ENCODE measurements at places on chromosomes 1 and 21.

DNA sequence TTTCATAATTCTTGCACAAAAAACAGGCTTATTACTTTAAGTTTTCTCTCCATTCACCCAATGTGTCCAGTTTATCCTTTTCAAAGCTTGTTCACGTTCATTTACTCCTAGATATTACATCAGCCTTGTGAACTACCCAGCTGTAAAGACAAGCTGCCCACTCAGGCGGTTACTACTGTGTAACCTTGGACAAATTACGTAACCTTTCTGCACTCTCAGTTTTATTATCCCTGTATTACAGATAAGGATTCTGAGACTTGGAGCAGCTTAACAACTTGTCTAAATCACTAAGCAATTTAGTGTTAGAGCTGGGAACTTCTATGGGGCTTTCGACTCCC lies 20.5 kb upstream of the LPAR3 start:
- no peak for DNase-seq

GRCh38 chr1:59520827-59521418 lies 224.0 kb downstream of the FGGY start:
- DNase-seq = no peak

DNA sequence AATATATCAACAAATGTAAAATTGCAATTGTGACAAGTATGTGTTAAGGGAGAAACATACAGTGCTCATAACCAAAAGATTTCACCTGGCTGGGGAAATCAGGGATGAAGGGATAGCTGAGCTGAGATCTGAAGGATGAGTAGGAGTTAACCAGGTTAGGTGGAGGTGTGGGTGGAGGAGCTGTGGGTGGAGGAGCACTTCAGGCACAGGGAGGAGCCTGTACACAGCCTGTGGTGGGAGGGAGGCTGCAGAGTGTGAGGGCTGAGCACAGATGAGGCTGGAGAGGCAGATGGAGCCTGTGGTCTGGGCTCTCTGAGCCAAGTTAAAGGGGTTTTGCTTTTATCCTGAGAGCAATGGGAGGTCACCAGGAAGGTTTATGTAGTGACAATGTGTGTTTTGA lies 111.9 kb downstream of the XCL2 start:
- DNase-seq = no peak

- peak; percentile 60 for DNase-seq
Observed at GRCh38 chr1:186482661-186483255, 21.8 kb upstream of the PDC start.

GRCh38 chr21:27741736-27742135 lies 774.8 kb upstream of the ADAMTS5 start:
- DNase-seq = no peak

DNA sequence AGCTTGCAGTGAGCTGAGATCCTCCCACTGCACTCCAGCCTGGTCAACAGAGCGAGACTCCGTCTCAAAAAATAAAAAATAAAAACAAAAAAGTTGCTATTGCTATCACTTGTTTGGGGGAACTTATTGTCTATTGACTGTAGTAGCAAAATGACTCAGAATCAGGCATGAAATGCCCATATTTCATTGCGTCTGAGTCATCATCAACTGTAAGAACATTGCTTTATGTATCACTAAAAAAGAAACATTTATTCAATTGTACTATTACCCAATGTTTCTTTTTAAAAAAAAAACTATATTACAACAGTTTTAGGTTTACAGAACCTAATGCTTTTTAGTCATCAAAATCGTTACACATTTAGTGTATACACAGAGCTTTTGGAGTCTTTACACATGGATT lies 91.0 kb upstream of the FMN2 start:
- no peak for DNase-seq

DNA sequence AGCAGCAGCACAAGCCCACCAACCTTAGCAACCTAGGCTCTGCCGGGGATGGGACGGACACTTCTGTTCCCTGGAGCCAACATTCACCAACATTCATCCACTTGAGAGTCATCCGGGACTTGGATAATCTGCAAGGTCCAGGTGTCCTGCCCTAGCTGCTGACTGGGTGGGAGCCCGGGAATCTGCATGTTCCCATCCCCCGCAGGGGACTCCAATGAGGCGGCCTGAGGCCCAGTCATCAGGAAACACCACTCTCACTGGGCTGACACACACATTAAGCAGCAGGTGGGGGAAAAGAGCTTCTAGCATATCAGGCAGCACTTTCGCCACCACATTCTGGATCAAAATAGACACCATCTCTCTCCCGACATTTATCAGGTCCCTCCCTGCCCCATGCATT lies 38.4 kb upstream of the CCSAP start:
- DNase-seq = no peak

GRCh38 chr1:228162286-228163006 lies 3.2 kb upstream of the IBA57 start:
- no peak for DNase-seq

- DNase-seq = no peak
Observed at GRCh38 chr21:34513129-34513675, 1.2 kb upstream of the KCNE1 start.

DNA sequence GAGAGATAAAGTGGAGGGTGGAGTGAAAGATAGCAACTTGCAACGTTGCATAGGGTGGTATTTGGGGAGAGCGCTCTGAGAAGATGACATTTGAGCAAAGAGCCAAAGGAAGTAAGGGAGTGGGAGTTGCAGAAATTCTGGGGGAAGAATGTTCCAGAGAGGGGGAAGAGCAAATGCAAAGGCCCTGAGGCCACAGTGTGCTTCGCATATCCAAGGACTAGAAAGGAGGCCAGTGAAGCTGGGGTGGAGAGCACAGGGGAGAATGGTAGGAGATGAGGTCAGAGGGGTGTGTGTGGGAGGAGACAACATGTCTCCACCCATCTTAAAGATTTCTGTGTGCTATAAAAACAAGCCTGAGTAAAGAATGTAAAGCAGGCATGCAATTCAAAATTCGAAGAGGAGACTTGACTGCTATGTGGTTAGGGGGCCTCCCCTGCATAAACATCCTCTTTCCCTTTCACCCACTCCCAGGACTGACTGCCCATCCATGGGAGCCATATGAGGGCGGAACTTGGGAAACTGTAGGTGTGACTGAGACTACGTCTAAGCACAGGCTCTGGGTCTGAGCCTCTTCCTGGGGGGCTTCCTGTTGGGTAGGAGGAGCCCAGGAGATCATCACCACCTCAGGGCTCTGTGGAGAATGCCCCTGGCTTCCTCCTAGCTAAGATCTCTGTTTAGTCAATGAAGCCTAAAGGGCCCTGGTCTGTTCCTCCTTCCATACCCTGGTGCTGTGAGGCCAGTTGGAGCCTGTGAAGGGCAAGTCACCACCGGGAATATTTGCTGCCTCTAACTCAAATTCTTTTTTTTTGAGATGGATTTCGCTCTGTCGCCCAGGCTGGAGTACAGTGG lies 2.9 kb upstream of the CLIC4 start:
- DNase-seq = no peak

- no peak for DNase-seq
Observed at GRCh38 chr21:45376459-45377324, 28.3 kb upstream of the COL18A1 start.

DNA sequence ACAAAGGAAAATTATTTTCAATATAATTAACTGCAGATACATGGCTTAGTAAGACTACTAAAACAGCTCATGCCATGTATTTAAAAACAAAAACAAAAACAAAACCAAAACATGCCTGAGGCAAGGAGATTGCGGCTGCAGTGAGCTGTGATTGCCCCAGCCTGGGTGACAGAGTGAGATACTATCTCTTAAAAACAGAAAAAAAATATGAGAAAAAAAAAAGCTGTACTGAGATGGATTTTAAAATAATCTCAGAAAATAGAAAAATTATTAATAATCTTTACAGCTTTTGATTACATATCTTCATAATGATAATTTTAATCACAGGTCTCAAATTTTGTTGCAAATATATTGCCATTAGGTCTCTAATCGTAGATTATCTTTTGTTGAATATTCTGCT lies 24.0 kb upstream of the LIN9 start:
- no peak for DNase-seq

All from NCI-H1105 (cell line).